ENCODE measurements at places on chromosomes 16 and 17. TPM values are rescaled to one million over a fixed set of nuclear protein-coding genes. Genes with fewer than 3 reads are reported as not detected.
A peak's percentile ranks its signal among the peaks of the same experiment; 100 is the strongest.

GRCh38 chr16:51095890-51096626 lies 55.0 kb downstream of the SALL1 start:
- no peak for DNase-seq

RTN4RL1 gene
- total RNA-seq = 11.5 TPM

ADORA2B gene
- total RNA-seq = not detected

HSPB9 gene
- total RNA-seq = not detected

DNAH17 gene
- total RNA-seq = not detected

DNA sequence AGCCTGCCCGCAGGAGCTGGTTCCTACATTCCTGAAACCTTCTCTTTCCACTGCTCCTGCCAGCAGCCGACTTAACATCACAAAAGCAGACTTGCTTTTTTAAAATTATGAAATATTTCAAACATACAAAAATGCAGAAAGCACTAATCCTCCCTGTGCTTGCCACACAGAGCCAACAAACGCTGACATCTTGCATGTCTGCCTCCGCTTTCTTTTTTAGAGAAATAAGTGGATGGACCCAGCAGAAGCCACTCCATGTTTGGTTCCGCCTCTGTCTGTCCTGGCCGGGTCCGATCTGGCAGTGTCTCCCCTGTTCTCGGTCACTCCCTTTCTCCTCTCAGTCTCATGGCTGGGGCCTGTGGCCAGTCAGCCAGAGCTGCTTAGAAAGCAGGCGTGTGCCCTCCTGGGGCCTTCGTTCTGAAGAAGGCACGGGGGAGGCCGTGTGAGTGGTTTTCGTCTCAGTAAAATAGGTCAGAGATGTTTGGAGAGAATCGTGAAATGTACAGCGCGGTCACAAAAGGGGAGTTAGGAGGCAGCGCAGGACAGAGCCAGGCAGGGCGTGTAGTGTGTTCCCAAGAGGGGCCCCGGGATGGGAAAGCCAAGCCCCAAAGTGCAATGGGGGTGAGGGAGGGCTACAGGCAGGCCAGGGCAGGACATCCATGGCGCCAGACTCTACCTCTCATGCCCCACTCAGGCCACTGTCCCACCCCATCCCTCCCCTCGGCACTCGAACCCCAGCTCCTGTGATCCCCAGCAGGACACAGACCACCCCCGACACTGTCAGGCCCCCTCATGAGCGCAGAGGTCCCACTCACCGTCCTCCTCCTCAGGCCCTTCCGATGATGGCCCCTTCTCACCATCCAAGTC lies 23.2 kb downstream of the MXRA7 start:
- no peak for DNase-seq

UNC45B gene
- not detected for total RNA-seq

DNA sequence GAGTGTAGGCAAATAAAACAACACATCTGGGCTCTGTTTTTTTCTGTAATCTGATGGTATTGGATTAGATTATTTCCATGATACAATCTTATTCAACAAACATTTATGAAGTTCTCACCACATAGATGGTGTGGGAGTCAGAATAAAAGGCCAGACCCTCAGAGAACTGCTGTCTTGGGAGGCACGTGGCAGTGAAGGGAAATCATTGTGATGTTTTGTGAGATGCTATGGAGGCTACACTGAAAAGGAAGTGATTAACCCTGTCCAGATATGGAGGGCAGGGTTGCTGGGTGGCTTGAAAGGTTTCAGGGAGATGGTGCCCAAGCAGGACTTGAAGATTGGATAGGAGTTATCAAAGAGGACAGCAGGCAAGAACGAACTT lies 35.6 kb downstream of the DHRS7B start:
- no peak for DNase-seq

GRCh38 chr17:75039238-75039637 lies 7.5 kb downstream of the ATP5PD start:
- DNase-seq = no peak

GRB7 gene
- total RNA-seq = 1.6 TPM

- DNase-seq = no peak
These were observed 9.8 kb downstream of the ITGAL start for GRCh38 chr16:30482366-30482765.

DNA sequence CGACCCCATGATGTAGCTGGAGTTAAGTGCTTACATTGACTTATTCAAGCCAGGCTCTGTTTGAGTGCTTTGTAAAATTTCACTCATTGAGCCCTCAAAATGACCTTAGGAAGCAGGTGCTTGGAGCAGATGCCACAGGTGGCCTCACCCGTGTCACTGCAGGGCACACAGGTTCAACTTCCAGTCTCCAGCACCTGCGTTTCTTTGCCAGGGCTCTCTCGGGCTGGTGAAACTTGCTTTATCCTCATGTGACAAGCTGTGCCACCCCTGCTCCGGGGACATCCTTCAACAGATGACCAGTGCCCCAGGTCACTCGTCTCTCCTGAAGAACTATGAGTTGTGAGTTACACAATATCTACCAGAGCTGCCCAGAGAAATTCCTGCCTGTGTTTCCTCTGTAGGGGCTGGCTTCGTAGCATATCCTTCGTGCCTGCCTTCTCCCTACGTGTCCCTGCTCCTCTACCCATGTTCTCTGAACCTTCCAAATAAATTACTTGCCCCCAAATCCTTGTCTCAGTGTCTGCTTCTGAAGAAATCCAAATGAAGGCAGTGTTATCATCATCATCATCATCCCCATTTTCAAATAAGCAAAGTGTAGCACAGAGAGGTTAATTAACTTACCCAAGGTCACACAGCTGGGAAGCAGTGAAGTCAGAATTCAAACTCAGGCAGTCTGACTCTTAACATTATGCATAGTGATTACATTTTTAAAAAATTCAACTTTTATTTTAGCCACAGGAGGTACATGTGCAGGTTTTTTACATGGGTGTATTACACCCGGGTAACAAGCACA lies 352.5 kb downstream of the NPIPA8 start:
- DNase-seq = no peak

GRCh38 chr17:78038748-78039288 lies 80.3 kb downstream of the TNRC6C start:
- DNase-seq = no peak

ZFHX3 gene
- total RNA-seq = 34.8 TPM

GRCh38 chr17:42010898-42011516 lies 6.2 kb downstream of the DNAJC7 start:
- DNase-seq = no peak

DNA sequence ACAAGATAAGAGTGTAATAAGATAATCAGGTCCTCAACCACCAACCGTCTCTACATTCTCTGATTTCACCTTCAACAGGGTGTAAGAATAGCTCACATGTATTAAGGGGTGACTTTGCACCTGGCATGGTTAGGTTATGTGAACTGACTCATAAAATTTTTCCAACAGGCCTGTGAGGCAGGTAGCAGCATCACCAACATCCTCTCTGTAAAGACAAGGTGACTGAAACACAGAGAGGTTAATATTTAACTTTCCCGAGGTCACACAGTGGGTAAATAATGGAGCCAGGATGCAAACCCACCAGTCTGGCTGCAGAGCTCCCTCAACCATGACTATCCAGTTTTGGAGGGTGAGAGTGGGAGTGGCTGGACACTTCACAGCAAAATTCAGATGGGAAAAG lies 317.2 kb downstream of the C16orf95 start:
- DNase-seq = peak; percentile 13

- no peak for DNase-seq
These were observed 49.5 kb downstream of the ZNF423 start for GRCh38 chr16:49806446-49806845.

DNA sequence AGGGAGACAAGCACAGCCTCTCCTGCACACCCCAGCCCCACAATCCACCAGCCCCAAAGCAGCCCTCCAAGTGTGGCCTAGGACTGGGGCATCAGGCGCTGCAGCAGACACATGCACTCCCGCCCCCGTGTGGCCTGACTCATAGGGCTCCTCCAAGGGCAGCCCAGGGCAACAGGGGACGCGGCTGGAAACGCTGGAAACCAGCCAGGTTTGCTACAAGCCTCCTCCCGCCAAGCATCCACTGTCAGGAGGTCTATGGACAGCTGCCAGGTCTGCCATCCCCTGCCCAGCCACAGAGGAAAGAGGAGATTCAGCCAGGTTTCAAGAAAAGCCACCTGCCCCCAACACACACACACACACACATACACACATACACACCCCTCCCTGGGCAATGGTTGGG lies 25.8 kb downstream of the SRCIN1 start:
- DNase-seq = no peak

IFT20 gene
- 13.6 TPM for total RNA-seq

- DNase-seq = no peak
These were observed 1.5 kb downstream of the CD300LF start for GRCh38 chr17:74711058-74711824.

PARD6A gene
- 8.4 TPM for total RNA-seq

DNA sequence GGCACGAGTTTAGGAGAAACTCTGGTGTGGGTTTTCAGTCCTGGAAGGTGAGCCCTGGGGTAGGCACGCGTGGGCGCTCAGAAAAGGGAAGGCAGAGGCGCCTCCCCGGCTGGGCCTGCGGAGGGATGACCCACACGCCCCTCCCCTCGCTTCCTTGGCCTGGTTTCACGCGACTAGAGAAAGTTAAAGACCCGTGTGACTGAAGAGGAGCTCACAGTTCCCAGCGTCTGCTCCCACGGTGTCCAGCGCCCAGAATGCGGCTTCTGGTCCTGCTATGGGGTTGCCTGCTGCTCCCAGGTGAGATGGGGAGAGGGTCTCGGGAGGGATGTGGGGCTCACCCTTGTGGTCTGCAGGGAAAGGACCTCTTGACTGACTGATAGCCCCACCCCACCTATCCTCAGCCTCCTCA lies at the start of gene CD300LG:
CD300LG (plus strand) TSS at position 214 of the 409 bp plus-strand sequence; CDS start at position 255, 41 bp downstream.
- DNase-seq = no peak

DNA sequence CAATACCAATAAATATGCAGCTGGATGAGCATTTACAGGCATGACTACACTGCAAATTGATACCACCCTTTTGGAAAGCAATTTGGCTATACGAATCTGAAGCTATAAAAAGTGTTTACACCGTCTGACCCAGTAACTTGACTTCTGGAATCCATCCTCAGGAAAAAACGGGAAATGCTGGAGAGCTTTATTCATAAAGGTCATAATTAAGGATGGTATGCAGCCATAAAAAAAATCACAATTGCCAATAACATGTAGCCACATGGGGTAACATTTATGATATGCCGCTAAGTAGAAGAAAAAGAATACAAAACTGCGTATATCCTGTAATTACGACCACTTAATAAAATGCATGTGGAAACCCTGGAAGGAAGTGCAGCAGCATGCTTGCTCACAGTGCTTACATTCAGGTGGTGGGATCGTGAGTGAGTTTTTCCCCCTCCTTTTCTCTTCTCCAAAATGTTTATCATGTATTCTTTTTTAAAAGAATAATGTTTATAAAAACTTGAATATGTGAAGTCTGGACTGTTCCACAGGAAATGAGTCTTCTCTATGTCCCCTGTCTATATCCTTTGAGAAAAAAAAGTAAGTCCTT lies 34.2 kb downstream of the COPRS start:
- no peak for DNase-seq

CALCOCO2 gene
- total RNA-seq = 34.9 TPM

GRCh38 chr16:8489580-8489979 lies 100.7 kb downstream of the TMEM114 start:
- no peak for DNase-seq

- DNase-seq = no peak
These were observed 96.8 kb downstream of the BRIP1 start for GRCh38 chr17:61766520-61766919.

DNA sequence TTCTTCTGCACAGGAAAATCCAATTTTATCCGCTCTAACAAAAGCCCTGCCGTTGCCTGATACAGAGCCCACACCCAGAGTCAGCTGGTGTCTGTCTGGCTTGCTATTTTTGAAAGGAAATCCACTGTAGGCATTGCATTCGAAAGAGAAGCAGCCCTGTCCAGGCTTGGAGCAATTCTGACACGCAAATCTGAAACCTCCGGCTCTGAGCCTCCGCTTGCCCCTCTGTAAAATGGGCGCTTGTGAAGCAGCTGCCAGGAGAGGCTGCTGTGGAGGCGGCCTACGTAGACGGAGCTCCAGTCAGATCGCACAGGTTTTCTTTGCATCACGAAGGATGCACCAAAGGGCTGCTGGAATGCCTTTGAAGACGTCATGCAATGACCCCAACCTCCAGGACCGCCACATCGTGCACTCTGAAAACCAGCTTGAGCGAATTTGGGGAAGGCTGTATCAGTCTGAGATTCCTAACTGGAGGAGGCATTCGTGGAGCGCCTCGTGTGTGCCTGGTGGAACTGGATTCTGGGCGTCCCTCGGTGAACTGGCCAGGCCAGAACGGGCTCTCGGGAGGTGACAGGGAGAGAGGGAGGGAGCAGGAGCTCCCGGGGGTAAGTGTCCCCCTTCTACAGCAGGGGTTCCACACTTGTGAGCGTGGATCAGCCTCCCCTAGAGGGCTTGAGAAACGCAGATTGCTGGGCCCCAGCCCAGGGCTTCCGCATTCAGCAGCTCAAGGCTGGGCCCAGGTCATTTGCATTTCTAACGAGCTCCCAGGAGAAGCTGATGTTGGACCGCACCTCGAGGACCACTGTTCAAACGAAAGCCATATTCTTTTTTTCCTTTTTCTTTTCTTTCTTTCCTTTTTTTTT lies 215.5 kb downstream of the MRTFB start:
- DNase-seq = no peak

GRCh38 chr17:83109793-83110645 lies 30.6 kb downstream of the METRNL start:
- peak; percentile 74 for DNase-seq

DNASE1L2 gene
- not detected for total RNA-seq

DNA sequence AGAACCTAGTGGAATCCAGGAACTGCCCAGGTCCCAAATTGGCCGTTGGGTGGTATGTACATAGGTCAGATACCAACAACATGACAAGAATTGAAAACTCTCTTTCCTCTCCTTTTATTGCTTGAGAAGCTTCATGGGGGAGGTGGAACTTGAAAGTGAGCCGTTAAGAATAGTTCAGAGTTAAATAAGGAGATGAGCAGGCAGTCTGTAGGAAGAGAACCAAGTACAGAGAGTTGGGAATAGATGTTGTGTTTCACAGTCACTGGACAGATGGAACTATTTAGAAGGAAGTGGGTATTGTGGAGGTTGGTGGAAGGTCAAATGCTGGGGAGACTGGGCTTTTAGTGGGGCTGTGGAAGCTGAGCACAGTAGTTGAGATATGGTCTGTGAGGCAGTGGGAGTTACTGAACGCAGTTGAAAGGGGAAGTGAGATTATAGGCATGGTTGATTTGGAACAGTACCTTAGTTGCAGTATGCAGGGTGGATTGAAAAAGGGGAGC lies 26.4 kb downstream of the ARHGAP44 start:
- no peak for DNase-seq

GRCh38 chr16:49092704-49093103 lies 188.9 kb downstream of the CBLN1 start:
- no peak for DNase-seq

WFDC1 gene
- total RNA-seq = 126 TPM

DNA sequence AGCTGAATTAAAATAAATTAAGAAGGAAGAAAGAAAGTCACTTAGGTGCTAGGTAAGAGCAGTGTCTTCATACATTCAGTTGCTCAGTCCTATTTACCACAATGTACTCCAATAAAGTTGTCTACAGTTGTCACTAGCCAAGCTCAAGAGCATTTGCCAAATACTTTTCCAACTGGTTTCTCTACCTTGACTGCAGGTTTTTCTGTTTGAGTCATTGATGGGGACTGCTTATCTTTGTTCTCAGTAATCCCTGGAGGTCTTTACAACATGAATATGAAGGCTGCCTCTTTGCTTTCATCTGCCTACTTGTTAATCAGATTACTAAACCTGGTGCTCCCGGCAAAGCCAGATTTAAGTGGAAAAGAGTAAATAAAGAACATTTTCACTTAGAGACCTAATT lies 64.6 kb upstream of the CLEC18B start:
- no peak for DNase-seq

Measured in ascending aorta (tissue), 2 donors.